Activated T-cell treated with anti-CD3 and anti-CD28 coated beads, Interleukin-2, amount 50 U/mL, for 48 hours (primary cell): ENCODE measurements at places on chromosomes 2 and 18.

DNA sequence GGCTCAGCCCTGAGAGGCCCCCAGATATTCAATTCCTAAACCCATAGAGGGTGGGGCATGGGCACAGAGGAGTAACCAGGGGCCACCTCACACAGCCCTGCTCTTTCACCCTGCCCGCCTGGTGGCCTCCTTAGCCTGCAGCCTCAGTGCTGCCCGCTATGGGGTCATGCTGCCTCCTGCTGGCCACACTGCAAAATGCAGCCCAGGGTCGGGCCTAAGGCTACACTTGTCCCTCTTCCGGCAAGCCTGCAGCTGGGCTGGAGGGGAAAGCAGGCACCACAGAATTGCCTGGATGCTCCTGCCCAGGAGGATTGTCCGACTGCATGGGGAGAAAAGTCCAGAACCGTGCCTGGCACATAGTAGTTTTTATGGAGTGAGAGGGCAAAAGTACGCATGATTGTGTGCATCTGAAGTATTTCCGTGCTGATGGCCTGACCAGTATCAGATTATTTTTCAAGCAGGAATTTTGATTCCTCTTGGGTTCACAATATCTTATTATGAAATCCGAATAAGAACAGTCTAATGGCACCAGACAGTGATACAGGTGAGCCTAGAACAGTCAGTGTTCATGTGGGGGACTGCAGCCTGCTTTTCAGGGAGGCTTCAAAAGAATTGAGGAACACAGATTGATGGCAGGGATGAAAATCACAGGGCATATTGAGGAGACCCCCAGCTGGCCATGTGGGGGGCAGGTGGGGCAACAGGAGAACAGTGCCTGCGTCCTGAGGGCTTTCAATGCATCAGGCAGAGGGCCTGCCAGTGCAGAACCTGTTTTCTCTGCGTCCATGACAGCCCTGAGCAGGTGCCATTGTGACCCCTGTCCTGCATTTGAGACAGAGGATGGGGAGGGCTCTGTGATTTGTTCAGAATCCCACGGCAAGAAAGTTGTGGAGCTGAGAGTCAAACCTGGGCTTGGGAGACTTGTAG lies 51.2 kb upstream of the ALPP start:
- DNase-seq, result peak; percentile 94

GRCh38 chr18:13159579-13159978 lies 59.0 kb upstream of the LDLRAD4 start:
- no peak for DNase-seq

- DNase-seq, result no peak
Observed at GRCh38 chr2:190997526-190998113, 16.4 kb downstream of the STAT1 start.

- DNase-seq, result no peak
Observed at GRCh38 chr2:126808929-126809328, 89.8 kb upstream of the TEX51 start.

DNA sequence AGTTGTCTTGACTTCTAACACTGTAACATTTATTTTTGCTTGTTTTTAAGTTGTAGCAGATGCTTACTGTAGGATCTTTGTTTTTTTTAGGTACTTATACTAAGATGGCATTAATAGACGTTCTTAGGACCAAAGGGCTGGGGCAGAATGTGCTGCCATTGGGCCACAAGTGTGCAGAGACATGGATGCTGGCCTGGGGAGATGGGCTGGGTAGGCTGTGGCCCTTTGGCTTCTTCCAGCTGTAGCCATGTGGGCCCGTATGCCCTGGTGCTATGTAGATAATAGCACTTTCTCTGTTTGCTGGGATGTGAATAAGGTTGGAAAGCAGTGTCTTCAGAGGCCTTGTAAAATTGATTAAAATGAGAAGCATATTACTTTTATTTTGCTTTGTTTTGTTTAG lies 18.8 kb downstream of the RAB31 start:
- no peak for DNase-seq
